CD4-positive, alpha-beta T cell treated with Interleukin-21 for 1 hour (primary cell): ENCODE measurements at places on chromosomes 2 and 18.

GRCh38 chr2:216678813-216679657 lies 16.3 kb downstream of the IGFBP5 start:
- DNase-seq, result no peak

DNA sequence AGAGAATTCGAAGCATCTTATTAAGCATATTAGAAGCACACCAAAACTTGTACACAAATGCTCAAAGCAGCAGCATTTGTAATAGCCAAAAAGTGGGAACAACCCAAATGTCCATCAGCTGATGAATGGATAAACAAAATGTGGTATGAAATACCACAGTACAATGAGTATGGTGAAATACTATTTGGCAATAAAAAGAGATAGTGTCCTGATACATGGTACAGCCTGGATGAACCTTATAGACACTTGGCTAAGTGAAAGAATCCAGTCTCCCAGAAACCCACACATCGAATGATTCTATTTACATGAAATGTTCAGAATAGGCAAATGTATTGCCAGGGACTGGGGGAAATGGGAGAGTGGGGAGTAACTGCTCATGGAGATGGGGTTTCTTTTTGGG lies 3.0 kb downstream of the SPATA3 start:
- no peak for DNase-seq

DNA sequence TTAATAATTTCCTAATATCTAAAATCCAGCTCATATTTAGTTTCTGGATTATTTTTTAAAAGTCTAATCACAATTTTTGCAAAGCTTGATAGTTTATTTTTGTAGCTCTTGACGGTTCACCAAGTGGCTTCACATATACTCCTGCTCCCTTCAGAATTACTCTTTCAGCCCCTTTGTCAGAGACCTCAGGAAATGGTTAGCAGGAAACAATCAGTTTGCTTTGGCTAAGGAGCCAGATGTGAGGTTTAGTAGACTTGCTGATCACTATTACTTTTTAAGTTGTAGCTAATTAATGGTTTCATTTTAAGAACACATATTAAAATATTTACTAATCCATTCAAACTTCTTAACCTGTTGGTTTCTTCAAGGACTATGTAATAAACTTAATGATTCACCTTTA lies 2.3 kb downstream of the RBBP8 start:
- no peak for DNase-seq

DNA sequence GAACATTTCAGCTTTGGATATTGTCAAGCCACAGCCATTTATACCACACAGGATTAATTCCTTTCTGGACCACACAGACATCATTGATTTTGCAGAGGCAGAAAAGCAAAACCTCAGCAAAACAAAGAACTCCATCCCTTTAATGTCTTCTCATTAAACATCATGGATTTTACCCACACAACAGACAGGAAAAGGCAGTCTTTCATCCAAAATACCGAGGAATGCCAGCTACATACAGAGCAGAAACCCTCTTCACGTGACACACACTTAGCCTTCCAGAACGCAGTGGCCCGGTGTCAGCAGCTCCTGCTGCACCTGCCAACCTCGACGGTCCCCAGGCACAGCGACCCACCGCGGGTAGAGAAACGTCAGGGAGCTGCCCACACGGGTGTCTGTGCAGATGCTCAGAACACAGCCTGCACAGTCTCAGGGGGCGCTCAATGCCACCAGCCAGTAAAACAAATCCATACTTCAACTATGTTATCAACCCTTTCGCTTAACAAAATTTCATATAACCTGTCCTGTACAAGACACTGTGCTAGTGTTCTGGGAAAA lies 304.5 kb downstream of the EIPR1 start:
- DNase-seq, result no peak

DNA sequence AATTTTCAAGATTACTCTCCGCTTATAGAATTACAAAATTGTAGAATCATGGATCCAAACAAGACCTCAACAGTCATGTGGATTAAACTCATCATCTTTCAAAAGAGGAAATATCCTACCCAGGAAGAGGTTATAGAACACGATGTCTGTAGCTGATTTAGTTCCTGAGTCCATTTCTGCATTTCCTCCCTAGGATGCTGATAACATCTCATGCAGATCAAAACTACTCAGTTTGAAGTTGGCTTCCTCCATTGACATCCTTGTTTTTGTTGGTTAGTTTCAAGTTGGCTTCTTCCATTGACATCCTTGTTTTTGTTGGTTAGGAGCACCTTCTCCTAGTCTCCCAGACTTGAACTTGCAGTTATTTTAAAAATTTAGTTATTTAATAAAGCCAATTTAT lies 147.5 kb downstream of the PARD3B start:
- no peak for DNase-seq

- no peak for DNase-seq
Observed at GRCh38 chr2:146246736-146247523, 1597.9 kb upstream of the ACVR2A start.

DNA sequence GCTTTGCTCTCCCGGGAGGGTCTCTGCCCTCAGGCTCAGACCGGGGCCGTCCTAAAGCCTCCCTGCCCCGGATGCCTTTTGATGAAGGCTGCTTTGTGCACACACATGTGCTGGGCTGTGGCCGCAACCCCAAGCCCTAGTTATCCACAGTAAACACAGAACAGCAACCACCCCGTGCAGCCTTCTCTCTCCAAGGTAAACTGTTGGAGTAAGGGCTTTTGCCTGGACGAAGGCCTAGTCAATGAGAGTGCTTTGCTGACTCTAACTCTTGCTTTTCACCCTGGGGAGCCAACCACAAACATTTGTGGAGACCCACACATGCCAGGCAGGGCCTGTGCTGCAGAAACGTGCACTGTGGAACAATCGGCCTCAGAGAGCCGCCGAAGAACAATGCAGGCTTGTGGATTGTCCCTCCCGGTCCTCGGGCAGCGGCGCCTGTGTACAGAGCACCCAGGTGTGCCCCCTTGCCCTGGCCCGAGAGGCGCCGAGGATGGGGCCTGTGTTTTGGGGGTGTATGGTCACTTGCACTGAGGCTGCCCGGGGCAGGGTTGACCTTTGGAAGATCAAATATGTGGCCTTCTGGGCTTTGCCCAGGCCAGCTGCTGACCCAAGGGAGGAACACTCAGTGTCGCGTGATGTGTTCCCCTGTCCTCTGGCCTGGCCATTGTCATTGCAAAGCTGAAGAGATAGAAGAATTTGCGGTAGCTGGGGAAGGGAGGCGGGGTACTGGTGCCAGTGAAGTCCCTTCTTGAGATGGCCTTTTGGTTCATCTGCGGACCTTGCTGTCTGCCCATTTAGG lies 37.0 kb downstream of the CTIF start:
- no peak for DNase-seq

GRCh38 chr2:65355186-65355831 lies 77.1 kb downstream of the SPRED2 start:
- no peak for DNase-seq

DNA sequence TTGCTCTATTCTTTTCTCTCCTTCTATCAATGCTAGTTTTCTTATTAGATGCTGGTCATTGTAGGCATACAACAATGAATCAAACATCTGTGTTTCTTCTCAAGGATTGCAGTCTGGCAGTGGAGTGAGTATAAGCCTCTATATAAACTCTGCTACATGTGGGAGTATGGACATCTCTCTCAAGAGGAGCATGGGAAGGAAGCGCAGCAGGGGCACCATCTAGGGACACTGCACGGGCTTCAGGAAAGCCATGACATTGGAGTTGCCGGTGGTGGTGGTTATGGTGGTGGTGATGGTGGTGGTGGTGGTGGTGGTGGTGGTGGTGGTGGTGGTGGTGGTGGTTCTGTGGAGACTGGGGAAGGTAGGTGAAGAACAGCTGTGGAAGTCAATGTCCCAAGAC lies 462.6 kb downstream of the RNF144A start:
- DNase-seq, result no peak

DNA sequence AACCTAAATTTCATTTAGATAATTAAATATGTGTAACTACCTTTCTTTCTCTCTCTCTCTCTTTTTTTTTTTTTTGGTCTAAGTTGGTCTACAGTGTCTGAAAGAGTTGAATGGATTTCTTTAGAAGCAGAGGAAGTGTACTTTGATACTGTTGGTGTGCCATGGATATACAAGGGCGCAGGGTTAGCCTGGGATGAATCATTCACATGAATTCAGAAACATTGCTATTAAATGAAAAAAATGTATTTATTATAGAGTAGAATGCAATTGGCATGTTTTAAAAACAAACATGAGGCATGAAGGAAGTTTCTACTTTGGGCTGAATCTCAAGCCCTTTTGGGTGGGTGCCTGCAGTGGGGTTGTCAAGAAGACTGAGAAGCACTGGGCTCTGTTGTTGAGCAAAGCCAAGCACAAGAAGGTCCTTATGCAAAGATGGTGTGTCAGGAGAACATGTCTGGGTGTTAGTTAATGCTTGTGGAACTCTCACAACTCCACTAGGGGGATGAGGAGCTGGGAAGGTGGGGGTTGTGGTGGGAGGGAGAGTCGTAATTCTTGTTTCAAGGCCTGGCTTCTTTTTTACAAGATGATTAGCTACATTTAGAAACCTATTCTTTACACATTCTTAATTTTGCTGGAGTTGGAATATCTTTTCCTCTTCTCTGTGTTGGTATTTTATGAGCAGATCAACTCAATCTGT lies 57.9 kb downstream of the LYPD6 start:
- no peak for DNase-seq

DNA sequence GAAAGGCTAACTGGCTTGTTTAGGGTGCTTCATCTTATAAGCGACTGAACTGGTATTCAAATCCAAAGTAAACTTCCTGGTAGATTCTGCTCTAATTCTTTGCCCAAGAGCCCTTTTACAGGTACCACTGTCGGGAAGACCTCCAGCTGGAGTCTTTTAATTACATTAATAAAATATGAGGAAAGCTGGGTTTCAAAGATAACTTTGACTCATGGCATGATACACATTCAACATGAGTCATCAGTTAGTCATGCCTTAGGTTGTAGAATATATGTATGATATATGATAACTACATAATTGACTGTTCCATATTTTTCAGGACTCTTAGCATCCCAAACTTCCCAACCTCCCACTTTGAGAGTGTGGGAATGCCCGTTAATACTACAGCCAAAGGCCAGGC lies 32.3 kb downstream of the ZCCHC2 start:
- no peak for DNase-seq

DNA sequence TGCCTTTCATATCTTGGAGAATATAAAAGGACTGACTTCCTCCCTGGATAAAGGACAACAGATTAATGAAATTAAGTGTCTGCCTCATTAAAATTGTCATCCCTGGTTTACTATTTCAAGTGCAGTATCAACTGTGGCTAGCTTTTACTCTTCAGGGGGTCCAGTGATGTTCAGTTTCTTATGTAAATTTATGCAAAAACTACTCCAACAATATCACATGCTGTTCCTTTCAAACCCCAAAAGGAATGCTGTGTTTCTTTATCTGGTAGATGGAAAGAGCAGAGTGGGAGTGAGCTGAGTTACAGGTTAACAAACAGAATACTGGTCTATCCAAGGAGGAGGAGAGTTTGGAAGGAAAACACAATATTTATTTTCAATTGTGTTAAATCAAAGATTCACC lies 283.7 kb upstream of the VWC2L start:
- DNase-seq, result no peak

DNA sequence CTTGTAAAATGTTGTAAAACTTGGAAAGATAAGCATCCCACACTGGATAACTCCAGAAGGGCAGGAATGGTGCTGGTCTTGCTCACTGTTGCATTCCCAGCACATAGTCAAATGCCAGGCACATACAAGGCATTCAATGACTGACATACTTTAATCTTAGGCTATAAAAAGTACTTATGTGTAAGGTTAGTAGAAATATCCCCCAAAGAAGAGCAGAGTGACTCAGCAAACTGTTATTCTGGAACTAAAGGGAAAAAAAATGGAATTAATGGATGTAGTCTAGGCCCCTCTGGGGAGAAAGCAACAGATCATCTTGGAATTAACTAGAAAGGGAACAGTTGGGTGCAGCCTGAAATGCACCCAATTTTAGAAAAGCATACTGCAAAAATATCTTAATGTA lies 9.0 kb downstream of the ZBTB14 start:
- no peak for DNase-seq

DNA sequence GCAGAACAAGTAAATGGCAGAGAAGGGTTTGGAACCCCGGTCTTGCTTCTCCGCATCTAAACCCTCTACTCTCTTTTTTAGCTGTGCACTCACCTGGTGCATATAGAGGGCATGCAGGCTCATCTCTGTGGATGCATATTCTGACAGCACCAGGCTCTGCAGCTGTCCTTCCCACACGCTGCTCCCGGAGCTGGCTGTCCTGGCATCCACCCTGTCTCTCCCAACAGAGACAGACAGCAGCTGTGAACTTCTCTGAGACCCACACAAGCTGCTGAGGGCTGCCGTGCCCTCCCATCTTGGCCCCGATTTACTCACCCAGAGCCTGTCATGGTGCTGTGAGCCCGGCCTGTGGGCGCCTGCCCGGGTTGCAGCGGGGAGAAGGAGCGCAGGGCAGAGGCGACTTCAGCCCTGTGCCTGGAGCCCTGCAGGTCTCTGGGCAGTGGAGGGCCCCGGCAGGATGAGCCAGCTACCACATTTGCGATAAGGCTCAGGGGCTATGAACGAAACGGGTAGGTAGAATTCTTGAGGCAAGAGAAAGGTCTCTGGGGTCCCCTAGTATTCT lies 3.3 kb upstream of the ABCB6 start:
- no peak for DNase-seq

GRCh38 chr2:193935114-193935513 lies 1721.9 kb upstream of the SLC39A10 start:
- DNase-seq, result no peak

GRCh38 chr2:62971936-62972335 lies 78.7 kb upstream of the OTX1 start:
- no peak for DNase-seq

DNA sequence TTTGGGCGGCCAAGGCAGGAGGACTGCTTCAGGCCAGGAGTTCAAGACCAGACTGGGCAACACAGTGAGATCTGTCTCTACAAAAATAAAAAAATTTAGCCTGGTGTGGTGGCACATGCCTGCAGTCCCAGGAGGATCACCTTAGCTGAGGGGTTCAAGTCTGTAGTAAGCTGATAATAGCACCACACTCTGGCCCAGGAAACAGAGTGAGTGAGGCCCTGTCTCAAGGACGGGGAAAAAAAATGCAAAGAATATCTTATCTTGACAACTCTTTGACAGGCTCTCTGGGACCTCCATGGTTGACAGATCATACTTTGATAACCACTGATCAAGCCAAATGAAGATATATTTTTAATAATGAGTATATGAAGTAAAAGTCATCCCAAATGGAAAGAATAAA lies 22.7 kb downstream of the USP34 start:
- no peak for DNase-seq

- no peak for DNase-seq
Observed at GRCh38 chr2:146908776-146909175, 936.1 kb upstream of the ACVR2A start.

- DNase-seq, result no peak
Observed at GRCh38 chr2:30301551-30301950, 70.2 kb downstream of the LBH start.

DNA sequence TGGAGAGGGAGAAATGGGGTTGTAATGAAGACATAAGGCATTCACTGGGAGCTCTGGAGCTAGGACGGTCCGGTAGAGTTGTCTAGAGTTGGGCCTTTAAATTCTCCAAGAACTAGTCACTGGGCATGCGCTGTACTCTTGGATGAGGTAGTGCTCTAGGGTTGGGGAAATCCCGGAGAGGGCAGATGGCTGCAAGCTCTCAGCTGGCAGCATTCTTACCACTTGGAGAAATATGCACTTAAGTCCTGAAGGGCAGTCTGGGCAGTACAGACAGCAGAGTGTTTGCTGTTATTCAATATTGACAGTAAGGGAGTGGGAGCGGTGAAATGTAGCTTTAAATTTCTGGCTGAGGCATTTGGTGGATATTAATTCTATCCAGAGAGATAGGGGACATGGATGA lies 214.6 kb downstream of the RDH14 start:
- no peak for DNase-seq

GRCh38 chr2:240595381-240596079 lies 9.0 kb downstream of the CAPN10 start:
- peak; percentile 44 for DNase-seq
